T-cell (primary cell): ENCODE measurements at places on chromosomes 11 and 22.
A peak's percentile ranks its signal among the peaks of the same experiment; 100 is the strongest.

DNA sequence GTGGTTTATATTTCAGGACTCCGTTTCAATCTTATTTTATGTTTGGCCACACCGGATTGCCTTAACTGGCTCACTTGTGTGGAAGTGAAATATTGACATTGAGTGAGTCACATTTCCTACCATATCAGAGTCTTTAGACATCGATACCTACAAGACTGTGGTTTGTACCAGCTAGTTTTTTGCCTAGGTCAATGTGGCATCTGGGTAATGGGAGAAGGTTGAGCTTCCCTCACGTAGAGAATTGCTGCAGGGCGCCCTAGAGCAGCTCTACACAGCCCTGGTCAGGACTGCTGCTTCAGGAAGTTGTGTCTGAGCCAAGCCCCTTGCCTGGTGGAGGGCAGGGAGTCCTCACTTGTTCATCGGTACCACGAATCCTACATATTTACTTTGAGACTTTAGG lies 1.6 kb downstream of the GRAMD1B start:
- no peak for DNase-seq

DNA sequence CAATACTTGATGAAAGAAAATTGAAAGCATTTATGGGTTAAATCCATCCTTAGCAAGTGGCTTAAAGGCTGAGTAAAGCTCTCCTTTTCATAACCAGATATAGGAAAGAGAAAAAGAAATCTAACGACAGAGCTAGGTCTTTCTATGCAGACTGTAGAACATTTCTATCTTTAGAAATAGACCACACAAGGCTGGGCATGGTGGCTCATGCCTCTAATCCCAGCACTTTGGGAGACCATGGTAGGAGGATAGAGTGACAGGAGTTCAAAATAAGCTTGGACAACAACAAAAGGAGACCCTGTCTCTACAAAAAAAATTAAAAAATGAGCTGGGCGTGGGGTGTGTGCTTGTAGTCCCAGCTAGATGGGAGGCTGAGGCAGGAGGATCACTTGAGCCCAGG lies 90.7 kb downstream of the APOL5 start:
- no peak for DNase-seq

- DNase-seq, result peak; percentile 4
These were observed 1068.5 kb downstream of the BRD1 start for GRCh38 chr22:48758881-48759875.

GRCh38 chr11:61336171-61336935 lies 3.3 kb downstream of the TKFC start:
- peak; percentile 91 for DNase-seq
